ENCODE measurements at places on chromosomes 11 and 22.

- no peak for DNase-seq
These were observed 186.5 kb downstream of the DYNC2H1 start for GRCh38 chr11:103295704-103296103.

DNA sequence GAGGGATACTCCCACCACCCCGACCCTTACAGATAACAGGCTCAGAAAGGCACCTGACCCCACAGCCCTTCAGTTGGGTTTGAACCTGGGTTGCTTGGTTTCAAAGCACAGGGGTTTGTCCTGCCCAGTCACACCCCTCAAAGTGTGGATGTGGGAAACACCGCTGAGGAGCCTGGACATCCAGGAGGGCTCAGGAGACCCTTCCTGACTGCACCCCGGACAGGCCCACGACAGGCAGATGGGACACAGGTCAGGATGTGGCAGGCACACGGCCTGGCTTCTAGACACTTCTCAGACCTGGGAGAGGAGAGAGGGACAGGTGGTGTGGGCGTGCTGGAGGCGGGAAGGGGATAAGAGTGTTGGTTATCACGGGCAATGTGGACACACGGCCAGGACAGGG is 932.3 kb downstream of the BRD1 start:
- no peak for DNase-seq

DNA sequence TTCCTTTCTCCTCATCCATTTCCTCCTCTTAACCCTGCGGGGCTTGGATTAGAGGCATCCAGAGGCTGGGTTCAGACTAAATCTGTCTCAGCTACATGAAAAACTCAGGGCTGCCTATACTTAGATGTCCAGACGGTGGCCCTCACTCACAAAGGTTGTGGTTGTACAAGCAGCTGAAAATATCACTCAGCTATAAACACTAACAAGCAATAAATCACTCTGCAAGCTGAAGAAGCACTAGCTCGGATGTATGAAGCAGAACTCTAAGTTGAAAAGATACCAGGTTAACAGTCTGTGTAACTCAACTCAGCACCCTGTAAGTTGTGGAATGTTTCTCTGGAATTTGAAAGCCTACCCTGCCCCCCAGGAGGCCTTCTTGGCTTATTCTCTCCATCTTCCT is 82.9 kb downstream of the EXT2 start:
- DNase-seq = no peak

- no peak for DNase-seq
These were observed 18.6 kb upstream of the WNT7B start for GRCh38 chr22:45995405-45996101.

DNA sequence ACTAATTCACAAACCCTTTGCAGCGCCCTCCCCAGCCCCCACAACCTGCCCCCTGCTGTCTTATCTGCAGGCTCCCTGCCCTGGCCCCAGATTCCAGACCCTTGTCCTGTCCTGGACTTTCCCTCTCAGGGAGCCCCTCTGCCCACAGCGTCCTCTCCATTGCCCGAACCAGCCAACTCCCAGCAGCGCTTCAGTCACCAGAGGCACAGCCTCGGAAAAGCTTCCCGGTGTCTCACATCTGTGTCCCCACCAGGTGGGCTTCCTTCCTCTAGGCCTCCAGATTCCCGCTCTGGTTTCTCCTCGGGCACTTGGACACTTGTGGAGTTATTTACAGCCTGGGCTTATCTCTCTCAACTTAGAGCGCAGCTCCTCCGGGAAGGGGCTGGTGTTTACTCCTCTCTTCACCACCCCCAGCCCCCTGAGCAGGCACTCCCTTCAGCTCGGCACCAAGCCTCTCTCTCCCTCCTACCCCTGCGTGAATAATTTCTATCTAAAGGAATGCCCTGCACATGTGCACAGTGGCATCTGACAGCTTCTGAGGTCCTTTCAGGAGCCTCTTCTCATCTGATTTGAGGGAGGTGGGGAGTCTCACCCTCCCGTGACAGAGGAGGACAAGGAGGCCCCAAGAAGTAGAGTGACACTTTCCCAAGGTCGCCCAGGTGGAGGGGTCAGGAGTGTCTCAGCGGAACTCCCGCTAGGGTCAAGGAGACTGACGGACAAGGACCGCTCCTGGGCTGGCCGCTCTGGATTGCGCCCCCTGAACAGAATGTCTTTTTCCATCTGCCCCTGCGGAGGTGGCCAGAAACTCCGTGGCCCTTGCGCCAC is 838 bp downstream of the WNT11 start:
- DNase-seq = no peak

GRCh38 chr22:17523925-17524324 is 39.4 kb upstream of the SLC25A18 start:
- no peak for DNase-seq

Data from cerebellum (tissue), 4 donors.